ENCODE measurements at places on chromosomes 1 and 21.

GRCh38 chr1:25695090-25695770 lies 78.6 kb downstream of the MAN1C1 start:
- DNase-seq = no peak

DNA sequence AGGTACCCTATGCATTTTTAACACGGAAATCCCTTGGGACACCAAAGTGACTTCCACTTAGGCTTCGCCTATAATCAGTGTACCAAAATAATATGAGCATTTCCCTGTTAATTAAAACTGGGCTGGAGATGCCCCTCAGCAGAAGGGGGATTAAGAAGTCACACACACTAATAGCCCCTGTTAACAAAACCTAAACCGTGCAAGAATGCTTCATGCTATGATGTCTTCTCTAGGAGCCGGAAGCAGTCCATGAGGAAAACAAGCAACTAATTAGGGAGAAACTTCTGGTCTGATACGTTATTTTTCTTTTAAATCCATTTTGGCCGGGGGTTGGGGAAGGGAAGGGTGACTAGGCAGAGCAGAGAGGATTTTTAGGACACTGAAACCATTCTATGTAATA lies 123.4 kb downstream of the ESRRG start:
- no peak for DNase-seq

DNA sequence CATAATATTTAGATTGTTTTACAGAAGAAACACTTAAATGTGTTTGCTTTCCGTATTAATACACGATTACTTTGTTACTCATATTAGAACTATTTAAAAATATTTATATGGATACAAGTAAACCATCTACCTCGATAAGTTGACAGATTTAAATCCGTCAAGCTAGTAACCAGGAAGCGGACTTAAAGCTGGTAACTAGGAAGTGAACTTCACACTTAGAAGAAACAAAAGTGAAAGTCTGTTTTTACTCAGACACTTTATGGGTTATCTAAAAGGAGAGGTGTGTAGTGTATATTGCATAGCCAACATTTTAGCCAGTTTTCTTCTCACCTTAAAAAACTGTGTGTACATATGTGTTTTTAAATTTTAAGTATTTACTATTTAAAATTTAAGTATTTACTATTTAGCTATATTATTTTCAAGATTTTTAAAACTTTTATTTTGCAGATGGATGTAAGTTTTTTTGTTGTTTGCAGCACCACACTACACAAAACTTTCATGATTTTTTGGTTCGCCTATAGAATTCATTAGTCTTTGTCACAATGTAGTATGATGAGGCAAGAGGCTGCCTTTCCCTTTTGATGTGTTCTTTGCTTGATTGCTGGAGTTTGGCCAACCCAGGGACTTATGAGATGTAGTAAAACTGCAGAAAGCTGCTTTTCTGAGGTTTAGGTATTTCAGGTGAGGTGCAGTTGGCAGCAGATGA lies 2.7 kb downstream of the USP25 start:
- no peak for DNase-seq

DNA sequence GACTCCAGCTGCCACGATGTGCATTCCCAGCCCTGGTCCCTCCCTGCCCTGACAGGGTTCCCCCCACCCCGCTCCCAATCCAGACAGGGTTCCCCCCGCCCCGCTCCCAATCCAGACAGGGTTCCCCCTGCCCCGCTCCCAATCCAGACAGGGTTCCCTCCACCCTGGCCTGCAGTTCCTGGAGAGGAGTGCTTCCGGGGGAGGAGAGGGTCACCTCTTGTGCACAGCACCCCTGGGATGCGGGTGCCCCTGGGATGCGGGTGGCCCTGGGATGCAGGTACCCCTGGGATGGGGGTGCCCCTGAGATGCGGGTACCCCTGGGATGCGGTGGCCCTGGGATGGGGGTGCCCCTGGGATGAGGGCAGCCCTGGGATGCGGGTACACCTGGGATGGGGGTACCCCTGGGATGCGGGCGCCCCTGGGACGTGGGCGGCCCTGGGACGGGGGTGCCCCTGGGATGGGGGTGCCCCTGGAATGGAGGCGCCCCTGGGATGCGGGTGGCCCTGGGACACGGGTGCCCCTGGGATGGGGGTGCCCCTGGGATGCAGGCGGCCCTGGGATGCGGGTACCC lies 36.7 kb upstream of the SLC19A1 start:
- DNase-seq = no peak

- no peak for DNase-seq
Measured at GRCh38 chr1:19654386-19654785, 10.3 kb downstream of the NBL1 start.

DNA sequence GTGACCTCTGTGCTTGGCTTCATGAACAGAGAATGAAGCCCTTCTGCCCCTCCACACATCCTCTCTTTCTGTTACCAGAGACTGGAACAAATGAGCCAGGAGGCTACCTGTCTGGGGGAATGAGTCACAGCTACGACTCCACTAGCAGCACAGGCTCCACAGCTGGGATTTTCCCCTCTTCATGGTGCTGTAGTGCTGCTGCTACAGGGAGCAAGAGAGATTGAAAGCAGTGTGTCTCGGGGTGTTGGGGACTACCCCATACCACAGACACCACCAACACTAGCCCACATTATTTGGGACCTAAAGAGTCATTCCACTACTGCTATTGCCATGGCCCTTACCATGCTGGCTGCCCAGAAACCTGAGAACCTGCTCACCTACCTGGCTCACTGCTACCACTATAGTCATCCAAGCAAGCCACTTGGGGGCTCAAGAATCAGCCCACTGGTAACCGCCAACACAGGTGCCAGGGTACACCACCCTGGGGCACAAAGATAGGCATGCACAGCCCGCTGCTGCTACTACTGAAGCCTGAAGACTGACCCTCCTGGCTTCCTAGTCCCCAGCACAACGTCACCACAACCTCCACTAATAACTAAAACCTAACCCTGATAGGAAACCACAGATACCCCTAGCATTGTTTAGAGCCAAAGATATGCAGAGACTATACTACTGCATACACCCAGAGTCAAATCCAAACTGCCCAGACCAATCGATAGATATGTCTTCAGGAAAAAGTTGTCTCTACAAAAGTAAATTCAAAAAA lies 17.7 kb downstream of the CD1E start:
- no peak for DNase-seq

GRCh38 chr1:20735581-20736111 lies 3.1 kb upstream of the SH2D5 start:
- DNase-seq = no peak

DNA sequence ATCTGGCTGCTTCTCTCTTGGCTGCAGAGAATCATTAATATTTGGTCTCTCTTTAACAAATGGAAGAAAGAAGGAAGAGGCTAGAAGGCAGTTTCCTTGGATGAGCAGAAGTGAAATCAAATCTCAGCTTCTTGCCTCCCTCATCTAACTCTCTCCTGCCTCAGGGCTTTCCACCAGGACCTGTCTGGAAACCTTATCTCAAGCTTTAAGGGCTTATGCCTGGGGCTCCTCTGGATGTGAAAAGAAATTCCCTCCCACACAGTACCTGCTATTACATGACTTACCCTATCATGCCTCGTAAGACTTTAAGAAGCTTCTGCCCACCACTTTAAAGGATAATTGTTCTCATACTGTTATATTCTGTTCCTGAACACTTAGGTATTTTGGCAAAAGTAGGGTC lies 8.9 kb downstream of the VTCN1 start:
- DNase-seq = no peak

DNA sequence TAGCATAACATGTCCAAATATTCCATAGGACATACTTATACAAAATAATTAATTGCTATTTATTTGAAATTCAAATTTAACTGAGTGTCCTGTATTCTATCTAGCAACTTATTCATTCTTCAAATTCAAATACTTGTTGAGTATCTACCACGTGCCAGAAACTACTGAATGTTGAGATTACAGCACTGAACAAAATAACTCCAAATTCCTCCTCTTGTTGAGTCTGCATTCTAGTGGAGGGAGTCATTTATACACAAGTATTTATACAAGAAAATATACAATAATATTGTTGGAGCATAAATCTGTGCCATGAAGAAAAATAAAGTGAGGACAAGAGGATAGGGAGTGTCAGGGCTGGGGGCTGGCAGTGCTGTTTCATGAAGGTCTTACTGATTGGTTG lies 43.7 kb upstream of the CDC42BPA start:
- no peak for DNase-seq

GRCh38 chr1:185279571-185279970 lies 37.5 kb downstream of the IVNS1ABP start:
- no peak for DNase-seq

- DNase-seq = no peak
Measured at GRCh38 chr21:35057428-35057827, 8.3 kb upstream of the RUNX1 start.

- DNase-seq = no peak
Measured at GRCh38 chr1:32336963-32337675, 1.1 kb upstream of the MARCKSL1 start.

GRCh38 chr1:80673935-80674597 lies 1126.7 kb upstream of the ADGRL2 start:
- DNase-seq = no peak

- DNase-seq = no peak
Measured at GRCh38 chr1:37661401-37661800, 26.7 kb upstream of the RSPO1 start.

GRCh38 chr1:201214461-201214860 lies 23.8 kb downstream of the IGFN1 start:
- no peak for DNase-seq

- no peak for DNase-seq
Measured at GRCh38 chr1:13667691-13668090, 32.3 kb upstream of the PRDM2 start.

- DNase-seq = no peak
Measured at GRCh38 chr1:113255038-113255719, 135.1 kb upstream of the MAGI3 start.

- DNase-seq = no peak
Measured at GRCh38 chr1:115300087-115300876, 37.8 kb downstream of the NGF start.

- no peak for DNase-seq
Measured at GRCh38 chr1:151822404-151822803, 9.2 kb downstream of the RORC start.

DNA sequence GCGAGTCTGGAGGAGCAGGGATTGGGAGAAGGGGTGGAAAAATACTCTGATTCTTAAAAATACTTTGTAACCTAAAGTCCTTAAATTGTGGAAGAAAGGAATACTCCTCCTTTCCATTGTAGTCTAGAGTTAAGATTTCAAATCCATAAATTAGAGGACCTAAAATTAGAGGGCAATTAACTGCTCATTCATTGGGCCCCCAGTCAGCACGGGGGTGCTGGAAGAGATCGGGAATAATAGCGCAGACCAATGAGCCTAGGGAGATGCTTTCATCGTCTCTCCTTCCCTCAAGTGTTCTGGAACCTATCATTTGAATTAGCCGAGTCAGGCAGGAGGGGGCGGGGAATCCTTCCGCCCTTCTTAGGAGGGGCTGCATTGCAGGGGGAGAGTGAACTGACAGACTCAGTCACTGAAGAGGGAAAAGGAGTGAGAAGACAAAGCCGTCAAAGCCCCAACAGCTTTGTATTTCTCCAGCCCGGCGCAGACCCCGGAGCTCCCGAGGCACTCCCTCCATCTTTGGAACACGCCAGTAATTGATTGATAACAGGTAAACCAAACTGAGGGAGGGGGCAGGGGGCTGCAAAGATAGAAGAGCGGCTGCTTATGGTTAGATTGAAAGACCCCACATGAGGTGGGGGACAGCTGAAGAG lies at the start of gene MLLT11:
Gene MLLT11 (plus strand): TSS at position 391 of the 650 bp plus-strand sequence. CDS start 6,828 bp downstream, outside the sequence.
- DNase-seq = no peak

Data from activated CD4-positive, alpha-beta T cell treated with anti-CD3 and anti-CD28 coated beads, Interleukin-2, amount 50 U/mL, for 24 hours (primary cell).